Muscle of leg (tissue), 16 donors: ENCODE measurements at places on chromosomes 11 and 22.

GRCh38 chr11:62974848-62975522 is 9.8 kb downstream of the SLC22A6 start:
- no peak overlapping the region for H3K4me3 ChIP-seq
- DNase-seq, result peak; percentile 40
- H3K27me3 ChIP-seq, result no peaks in the 10 kb centered on the region
- peaks cover 13% of the 10 kb centered on the region for H3K4me1 ChIP-seq
- H3K36me3 ChIP-seq, result no peaks in the 10 kb centered on the region
- no peak overlapping the region for H3K27ac ChIP-seq

GRCh38 chr11:95739108-95739938 is 50.3 kb downstream of the FAM76B start:
- H3K4me3 ChIP-seq, result no peak overlapping the region
- H3K36me3 ChIP-seq, result no peaks in the 10 kb centered on the region
- no peak for DNase-seq
- H3K4me1 ChIP-seq, result peaks cover under 1% of the 10 kb centered on the region

DNA sequence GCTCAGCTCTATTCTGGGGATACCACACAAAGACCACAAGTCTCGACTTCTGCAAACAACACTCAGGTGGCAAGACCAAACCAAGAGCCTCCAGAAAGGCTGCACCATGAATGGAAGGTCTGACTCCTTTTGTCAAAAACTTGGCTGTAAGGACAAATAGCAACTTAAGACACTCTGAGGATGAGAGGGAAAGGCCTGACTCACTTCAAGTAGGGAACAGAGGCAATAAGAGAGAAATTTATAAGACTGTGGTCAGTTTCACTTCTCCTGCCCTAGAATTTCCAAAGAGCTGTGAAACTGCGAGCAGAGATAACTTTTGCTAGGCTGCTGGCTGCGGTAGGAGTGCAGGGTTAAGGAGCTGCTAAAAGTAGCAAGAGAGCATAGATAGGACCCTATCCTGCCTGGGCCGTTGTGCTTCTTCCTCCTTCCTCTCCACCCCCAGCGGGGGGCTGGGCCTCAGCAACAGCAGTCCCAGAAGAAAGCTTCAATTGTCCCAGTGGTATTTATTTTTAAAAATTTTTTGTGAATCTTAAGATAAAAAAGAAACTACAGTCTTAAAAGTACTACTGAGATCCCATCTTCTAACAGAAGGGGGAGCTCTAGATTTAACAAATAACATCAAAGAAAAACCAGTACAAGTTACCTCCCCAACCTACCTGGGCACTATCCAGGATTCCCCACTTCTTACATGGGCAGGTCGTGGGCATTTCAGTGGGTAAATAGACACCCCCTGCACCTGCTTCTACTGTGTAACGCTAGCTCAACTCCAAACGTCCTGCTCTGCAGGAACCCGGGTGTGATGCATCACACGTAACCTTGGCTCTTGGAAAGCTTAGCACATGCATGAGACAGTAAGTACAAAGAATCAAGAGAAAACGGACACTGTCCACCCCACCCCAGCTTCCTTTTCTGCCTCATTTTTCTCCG is 66.4 kb downstream of the SGSM3 start:
- DNase-seq, result peak; percentile 73
- H3K4me1 ChIP-seq, result peaks cover 25% of the 10 kb centered on the region
- H3K27ac ChIP-seq, result peak overlapping the region; percentile 81
- H3K36me3 ChIP-seq, result peaks cover 9% of the 10 kb centered on the region
- no peaks in the 10 kb centered on the region for H3K27me3 ChIP-seq
- H3K4me3 ChIP-seq, result no peak overlapping the region

GRCh38 chr11:8223513-8223900 is 40.2 kb downstream of the LMO1 start:
- no peak overlapping the region for H3K27ac ChIP-seq
- H3K4me1 ChIP-seq, result peaks cover 9% of the 10 kb centered on the region
- H3K36me3 ChIP-seq, result no peaks in the 10 kb centered on the region
- DNase-seq, result no peak

DNA sequence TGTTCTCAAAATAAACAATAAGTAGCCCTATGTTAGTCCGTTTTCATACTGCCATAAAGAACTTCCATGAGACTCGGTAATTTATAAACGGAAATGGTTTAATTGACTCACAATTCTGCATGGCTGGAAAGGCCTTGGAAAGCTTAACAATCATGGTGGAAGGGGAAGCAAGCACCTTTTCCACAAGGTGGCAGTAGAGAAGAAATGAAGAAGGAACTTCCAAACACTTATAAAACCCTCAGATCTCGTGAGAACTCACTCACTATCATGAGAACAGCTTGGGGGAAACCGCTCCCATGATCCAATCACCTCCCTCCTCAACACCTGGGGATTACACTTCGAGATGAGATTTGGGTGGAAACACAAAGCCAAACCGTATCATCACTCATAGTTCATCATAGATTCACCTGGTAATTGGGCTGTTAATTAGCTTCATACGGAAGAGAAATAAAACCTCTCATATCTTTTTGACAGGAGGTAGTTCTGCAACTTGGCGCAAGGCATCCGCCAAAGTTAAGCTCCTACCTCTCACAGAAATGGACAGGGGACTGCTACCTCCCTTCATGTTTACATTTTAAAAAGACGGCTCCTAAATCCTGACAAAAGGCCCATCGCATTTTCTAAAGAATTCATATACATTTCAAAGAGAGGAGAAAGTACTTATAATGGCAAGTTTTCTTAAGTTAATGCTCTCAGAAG is 49.0 kb downstream of the MUC15 start:
- no peaks in the 10 kb centered on the region for H3K27me3 ChIP-seq
- H3K4me3 ChIP-seq, result no peak overlapping the region
- no peaks in the 10 kb centered on the region for H3K4me1 ChIP-seq
- H3K27ac ChIP-seq, result no peak overlapping the region
- no peaks in the 10 kb centered on the region for H3K36me3 ChIP-seq

DNA sequence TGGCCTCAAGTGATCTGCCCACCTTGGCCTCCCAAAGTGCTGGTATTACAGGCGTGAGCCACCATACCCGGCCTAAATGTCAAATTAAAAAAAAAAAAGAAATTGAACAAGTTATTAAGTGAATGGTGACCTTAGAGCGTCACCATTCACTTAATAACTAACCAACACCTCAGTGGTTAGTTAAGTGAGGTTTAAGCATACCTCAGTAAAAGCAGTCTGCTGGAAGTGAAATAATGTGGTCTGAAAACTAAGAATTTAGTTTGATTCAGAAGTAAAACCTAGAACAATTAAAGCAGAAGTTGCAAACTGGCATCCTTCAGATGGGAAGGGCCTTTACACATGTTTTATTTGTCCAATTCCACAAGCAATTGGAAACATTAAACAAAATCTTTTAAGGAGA is 71.5 kb downstream of the FCHSD2 start:
- H3K27ac ChIP-seq, result no peak overlapping the region
- no peaks in the 10 kb centered on the region for H3K27me3 ChIP-seq
- H3K4me1 ChIP-seq, result no peaks in the 10 kb centered on the region
- no peak for DNase-seq
- no peak overlapping the region for H3K4me3 ChIP-seq

DNA sequence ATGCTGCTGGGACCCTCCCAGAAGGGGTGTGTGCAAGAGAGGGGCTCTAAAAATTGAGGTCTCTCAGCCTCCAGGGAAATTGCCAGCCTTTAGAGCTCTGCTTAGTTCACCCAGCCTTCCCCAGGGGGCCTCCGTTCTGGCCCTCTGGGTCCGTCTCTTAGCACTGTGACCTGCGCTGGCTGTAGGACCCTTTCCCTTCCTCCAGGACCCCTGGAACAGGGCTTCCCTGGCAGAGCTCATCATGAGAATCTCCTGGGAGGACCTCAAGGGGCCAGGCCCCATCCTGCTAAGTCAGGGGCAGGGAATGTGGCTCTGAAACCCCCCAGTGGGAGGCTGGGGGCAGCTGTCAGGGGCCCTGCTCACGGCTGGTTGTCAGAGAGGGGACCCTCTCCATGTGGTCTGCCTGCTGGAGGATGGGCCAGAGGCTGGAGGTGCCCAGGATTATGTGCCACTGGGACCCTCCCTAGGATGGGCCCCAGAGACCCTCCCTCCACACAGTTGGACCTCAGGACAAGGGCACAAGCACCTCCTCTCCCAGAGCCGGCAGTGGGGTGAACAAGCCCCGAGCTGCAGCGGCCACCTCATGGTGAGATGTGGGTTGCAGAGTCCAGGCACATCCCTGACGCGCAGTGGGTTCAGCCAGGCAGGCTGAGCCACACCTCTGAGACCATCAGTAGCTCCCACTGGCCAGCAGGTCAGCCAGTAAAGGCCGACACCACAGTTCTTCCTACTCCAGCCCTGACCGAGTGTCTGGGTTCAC is 27.1 kb upstream of the GAL start:
- H3K4me1 ChIP-seq, result peaks cover 12% of the 10 kb centered on the region
- no peaks in the 10 kb centered on the region for H3K36me3 ChIP-seq
- H3K27me3 ChIP-seq, result peaks cover 7% of the 10 kb centered on the region
- no peak for DNase-seq

DNA sequence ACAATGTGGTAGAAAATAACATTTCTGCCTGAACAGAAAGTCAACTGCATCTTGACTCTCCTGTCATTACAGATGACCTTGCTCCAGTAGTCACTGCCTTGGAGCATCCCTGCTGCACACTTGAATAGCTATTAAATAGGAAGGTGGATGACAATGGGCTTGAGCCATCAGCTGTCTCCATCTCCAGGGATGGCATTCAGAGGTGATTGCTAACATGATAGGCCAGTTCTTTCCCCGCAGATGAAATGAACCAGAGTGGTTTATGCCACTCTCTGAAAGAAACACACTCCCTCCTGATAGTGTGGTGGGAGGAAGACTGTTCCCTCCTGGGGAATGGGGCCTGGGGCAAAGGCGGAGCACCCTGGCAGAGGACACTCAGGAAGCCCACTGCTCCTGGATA is 57.1 kb upstream of the OLFML1 start:
- H3K27ac ChIP-seq, result no peak overlapping the region
- H3K4me1 ChIP-seq, result peaks cover 5% of the 10 kb centered on the region
- DNase-seq, result no peak
- no peak overlapping the region for H3K4me3 ChIP-seq

- H3K4me1 ChIP-seq, result peaks cover 15% of the 10 kb centered on the region
- H3K36me3 ChIP-seq, result no peaks in the 10 kb centered on the region
- no peaks in the 10 kb centered on the region for H3K27me3 ChIP-seq
These were observed 70.3 kb downstream of the SLC1A2 start for GRCh38 chr11:35348898-35349687.

GRCh38 chr11:19225581-19225980 is 15.2 kb downstream of the E2F8 start:
- H3K4me1 ChIP-seq, result peaks cover 14% of the 10 kb centered on the region
- H3K36me3 ChIP-seq, result peaks cover 36% of the 10 kb centered on the region
- no peak overlapping the region for H3K27ac ChIP-seq
- no peak for DNase-seq
- no peak overlapping the region for H3K4me3 ChIP-seq
